ENCODE measurements at places on chromosomes 3 and 15. TPM values are rescaled to one million over a fixed set of nuclear protein-coding genes. Genes with fewer than 3 reads are reported as not detected.

Gene LRRIQ4
- not detected for total RNA-seq

Gene FAM81A
- 0.20 TPM for total RNA-seq

Gene DCBLD2
- total RNA-seq = 55.1 TPM

Gene TMED3
- 125 TPM for total RNA-seq

Gene LRRC49
- total RNA-seq = 6.4 TPM

Gene PLSCR2
- not detected for total RNA-seq

Gene PPM1L
- 2.5 TPM for total RNA-seq

Gene EXD1
- total RNA-seq = not detected

Gene ATP10A
- not detected for total RNA-seq

Gene ILDR1
- not detected for total RNA-seq

Gene MKRN3
- not detected for total RNA-seq

Gene MEX3B
- total RNA-seq = 3.0 TPM

Gene P2RY13
- not detected for total RNA-seq

Gene GATM
- 0.69 TPM for total RNA-seq

Measured in mammary microvascular endothelial cell (primary cell).